ENCODE measurements at places on chromosomes 3 and 15.
A peak's percentile ranks its signal among the peaks of the same experiment; 100 is the strongest.

GRCh38 chr3:52119099-52119498 lies 35.1 kb downstream of the POC1A start:
- no peak for DNase-seq

GRCh38 chr3:96190024-96190616 lies 624.3 kb upstream of the EPHA6 start:
- no peak for DNase-seq

DNA sequence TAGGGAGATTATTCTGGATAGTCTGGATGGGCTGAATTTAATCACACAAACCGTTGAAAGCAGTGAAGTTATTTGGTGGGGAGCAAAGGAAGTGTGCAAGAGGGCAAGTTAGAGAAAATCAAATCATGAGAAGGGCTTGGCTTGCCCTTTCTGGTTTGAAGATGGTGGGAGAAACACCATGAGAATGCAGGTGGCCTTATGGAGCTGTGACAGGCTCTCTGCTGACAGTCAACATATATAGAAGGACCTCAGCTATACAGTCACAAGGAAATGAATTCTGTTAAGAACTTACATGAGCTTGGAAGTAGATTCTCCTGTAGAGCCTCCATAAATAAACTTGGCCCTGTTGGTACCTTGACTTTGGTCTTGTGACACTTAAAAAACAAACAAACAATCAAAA lies 72.3 kb downstream of the GMNC start:
- DNase-seq: no peak

DNA sequence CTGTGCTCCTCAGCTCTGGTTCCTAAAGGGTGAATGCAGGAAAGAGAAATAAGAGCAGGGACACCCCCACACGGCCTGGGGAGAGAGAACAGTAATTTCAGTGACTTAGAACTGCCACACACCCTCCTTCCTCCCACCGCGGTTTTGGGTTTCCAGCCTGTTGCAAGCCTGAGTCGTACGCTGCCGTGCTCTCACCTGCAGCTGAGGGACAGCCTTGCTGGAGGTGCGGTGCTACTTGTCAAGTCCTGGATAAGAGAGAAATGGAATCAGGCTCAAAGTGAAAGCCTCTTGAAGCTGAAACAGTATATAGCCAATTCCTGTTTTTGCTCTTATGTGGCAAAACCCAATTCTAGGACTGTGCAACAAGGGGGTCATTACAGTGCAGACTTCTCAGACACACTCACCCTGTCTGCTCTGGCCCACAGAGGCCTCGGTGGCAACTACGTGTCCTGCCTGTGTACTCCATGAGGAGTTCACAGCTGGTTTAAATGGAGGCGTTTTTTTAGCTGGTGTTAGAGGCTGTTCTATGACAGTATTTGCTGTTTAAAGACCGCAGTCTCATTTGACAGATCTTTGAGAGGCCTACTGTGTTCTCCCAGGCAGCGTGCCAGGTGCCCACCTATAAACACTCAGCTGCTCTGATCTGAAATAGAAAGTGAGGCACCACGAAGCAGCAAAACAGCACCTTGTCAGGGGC lies 42.9 kb downstream of the TBC1D2B start:
- no peak for DNase-seq

DNA sequence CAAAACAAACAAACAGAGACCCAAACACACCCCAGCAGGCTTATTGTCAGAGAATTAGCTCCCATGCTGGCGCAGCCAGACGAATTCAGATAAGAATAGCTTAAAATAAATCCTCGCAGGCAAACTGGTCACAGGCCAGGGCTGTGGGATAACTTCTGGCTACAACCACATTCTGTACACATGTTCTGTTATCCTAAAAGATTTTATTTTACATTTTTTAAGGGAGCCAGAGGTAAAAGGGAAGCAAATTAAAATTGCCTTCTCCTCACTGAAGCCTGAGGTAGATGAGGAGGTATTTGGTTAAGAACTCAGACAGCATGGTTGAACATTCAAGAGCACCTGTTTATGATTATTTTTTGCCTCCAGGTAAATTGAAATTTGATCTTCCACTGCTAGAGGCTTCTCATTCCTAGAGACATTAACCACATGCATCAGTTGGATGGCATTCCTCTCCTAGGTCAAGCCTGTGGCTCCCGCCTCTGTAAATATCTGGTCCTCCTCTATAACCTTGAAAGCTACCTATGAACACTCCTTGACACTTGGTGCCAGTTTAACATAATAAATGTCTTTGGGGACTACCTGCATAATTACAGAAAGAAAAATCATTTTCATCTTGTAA lies 190.3 kb downstream of the SATB1 start:
- no peak for DNase-seq

GRCh38 chr3:129936757-129937156 lies 37.8 kb upstream of the TRH start:
- DNase-seq: peak; percentile 6

GRCh38 chr3:177282119-177282655 lies 84.9 kb upstream of the TBL1XR1 start:
- no peak for DNase-seq

- DNase-seq: no peak
Measured at GRCh38 chr15:70098461-70099166, 897 bp upstream of the TLE3 start.

DNA sequence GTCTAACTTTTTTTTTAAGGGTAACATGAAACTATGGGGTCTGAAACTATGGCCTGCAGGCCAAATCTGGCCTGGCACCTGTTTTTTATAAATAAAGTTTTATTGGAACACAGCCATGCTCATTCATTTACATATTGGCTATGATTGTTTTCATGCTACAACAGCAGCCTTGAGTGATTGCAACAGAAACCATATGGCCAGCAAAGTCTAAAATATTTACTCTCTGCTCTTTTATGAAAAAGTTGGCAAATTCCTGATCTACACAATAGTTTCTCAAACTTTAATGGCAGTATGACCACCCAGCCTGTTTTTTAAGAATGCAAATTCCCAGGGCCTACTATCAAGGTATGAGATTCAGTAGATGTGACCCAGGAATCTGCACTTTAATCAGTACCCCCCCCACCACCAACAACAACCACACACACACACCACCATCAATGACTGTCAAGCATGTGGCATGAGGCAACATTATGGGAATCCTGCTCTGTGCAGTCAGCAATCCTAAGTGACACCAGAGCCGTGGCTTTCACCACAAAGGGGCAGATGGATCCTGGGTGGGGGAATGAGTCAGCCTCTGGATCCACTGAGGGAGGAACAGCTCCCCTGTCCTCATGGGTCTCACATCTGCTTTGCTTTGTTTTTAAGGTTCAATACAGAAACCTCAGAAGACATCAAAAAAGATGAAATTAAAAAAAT lies 142.8 kb downstream of the NTRK3 start:
- no peak for DNase-seq

- DNase-seq: no peak
Measured at GRCh38 chr15:39312984-39313383, 267.9 kb upstream of the THBS1 start.

GRCh38 chr3:169623971-169624370 lies 39.5 kb downstream of the MECOM start:
- no peak for DNase-seq

DNA sequence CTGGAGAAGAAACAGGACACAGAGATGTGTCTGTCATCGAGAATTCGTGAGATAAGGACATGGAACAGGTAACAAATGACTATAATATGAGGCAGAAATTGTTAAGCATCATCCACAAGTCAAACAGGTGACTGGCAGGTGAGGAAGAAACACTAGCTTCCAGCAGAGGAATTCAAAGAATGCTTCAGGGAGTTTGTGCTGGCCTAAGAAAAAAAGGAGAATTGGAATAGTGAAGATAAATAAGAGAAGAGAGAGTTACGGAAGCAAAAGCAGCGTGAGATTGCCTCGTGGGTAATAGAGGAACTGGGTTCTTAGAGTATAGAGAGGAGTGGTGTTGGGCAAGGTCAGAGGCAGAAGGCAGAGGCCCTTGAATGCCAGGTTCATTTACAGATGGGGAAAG lies 22.9 kb upstream of the FGF12 start:
- no peak for DNase-seq

All from AG04450 (cell line).